ENCODE measurements at places on chromosomes 7 and 10. TPM values are rescaled to one million over a fixed set of nuclear protein-coding genes. Genes with fewer than 3 reads are reported as not detected.

EPHB4 gene
- 71.6 TPM for total RNA-seq

ATE1 gene
- total RNA-seq: 30.0 TPM

PRPS1L1 gene
- total RNA-seq: not detected

CTAGE4 gene
- total RNA-seq: not detected

CAMK2B gene
- 2.4 TPM for total RNA-seq

CDHR3 gene
- total RNA-seq: 3.8 TPM

CYP3A7 gene
- total RNA-seq: not detected

FKBP6 gene
- not detected for total RNA-seq

MKX gene
- 4.5 TPM for total RNA-seq

SKAP2 gene
- 43.4 TPM for total RNA-seq

Data from aorta (tissue), 5 donors.